Stimulated activated CD8-positive, alpha-beta memory T cell treated with anti-CD3 and anti-CD28 coated beads, Interleukin-7, amount 100 ng/mL, for 48 hours (primary cell): ENCODE measurements at places on chromosomes 6 and 20.

- no peak for DNase-seq
Observed at GRCh38 chr6:85892346-85892745, 249.7 kb upstream of the SYNCRIP start.

DNA sequence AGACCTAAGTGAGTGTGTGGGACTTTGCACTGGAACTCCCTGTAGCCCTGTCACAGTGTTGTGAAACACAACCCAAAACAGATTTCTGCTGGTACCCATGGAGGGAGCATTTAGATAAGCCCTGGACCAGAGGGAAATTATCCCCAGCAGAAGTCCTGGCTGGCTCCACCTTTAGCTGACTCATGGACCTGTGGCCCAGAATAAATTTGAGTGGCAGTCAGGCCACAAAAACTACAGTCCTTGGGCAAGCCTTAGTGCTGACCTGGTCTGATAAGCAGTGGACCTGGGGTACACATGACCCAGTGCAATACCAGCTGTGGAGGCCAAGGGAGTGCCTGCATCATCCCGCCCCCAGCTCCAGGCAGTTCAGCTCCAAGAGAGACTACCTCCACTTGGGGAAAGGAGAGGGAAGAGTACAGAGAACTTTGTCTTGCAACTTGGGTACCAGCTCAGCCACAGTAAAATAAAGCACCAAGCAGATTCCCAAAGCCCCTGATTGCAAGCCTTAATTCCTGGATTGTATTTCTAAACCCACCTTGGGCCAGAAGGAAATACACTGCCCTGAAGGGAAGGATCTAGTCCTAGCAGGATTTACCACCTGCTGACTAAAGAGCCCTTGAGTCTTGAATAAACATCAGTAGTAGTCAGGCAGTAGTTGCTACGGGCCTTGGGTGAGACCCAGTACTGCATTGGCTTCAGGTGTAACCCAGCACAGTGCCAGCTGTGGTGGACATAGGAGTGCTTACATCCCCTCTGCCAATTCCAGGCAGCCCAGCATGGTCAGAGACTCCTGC, 140.4 kb upstream of the COL21A1 start:
- DNase-seq: no peak

DNA sequence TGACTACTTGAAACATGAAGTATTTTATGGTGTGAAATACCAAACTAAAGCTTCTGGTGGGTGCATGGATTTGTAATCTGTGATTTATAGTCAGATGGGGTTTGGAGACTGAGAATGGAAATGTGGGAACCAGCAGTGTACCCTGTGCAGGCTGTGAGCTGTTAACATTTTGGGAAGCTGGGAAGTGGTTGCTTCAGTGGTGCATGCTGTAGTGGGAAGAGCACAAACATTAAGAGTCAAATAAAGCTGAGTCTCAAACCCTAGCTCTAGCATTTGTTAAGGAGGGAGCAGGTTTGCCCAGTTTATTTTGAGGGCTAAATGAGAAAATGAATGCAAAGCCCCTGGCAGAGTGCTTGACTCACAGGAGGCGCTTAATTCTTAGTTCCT, 235.7 kb downstream of the ZFAND3 start:
- no peak for DNase-seq

DNA sequence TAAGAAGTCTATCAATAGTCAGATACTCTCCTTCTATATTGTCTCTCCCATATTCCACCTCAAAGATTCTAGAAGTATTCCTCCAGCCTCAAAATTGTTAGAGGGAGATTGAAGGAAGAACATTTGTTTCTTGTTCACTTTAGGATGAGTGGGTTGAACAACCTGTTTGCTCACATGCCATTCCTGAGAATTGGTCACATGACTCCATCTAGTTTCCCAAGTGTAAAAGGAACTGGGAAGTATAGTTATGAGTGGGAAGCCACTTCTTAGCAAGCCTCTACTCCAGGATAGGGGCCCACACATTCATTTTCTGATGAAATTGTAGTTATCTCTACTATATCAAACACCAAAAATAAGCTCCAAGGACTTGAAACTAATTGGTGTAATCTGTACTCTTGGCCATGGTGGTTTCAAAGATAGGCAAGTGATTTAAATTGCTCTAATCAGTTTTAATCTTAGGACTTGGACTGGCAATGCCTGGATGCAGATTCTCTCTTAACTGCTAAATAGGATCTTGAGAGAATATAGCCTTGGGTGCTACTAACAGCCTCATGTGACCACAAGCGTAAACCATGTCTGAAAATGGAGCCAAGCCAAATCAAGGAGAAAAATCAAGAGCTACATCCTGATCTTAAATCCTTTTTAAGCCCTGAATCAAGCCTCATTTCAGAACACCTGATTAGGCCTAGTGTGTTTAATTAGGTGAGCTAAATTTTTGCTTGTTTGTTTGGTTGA, 758.7 kb upstream of the MAN1A1 start:
- no peak for DNase-seq
